ENCODE measurements at places on chromosomes 2 and 18.
A peak's percentile ranks its signal among the peaks of the same experiment; 100 is the strongest.

GRCh38 chr2:20507166-20507692 is 60.4 kb downstream of the RHOB start:
- DNase-seq = no peak

GRCh38 chr2:122081751-122082150 is 326.3 kb downstream of the TSN start:
- DNase-seq = no peak

DNA sequence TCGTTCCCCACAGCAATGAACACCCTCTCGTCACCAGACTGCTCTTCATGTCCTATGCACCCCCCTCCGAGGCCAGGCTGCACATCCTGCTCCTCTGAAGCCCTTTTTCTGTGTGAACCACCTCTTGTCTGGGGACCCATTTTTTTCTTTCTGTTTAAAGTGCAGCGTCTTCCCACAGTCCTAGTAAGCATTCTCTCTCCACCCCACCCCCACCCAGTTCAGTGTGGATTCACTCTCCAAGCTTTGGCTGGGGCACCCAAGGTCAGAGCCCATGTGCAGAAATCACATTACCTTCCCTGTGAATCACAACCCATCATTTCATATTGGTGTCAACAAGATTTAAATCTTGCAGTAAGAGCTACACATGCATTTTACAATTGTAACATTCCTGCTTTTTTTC is 26.4 kb upstream of the PKDCC start:
- DNase-seq = no peak

GRCh38 chr2:120732506-120733237 is 3.0 kb upstream of the GLI2 start:
- DNase-seq = no peak

GRCh38 chr2:197265924-197266323 is 44.7 kb downstream of the ANKRD44 start:
- no peak for DNase-seq

DNA sequence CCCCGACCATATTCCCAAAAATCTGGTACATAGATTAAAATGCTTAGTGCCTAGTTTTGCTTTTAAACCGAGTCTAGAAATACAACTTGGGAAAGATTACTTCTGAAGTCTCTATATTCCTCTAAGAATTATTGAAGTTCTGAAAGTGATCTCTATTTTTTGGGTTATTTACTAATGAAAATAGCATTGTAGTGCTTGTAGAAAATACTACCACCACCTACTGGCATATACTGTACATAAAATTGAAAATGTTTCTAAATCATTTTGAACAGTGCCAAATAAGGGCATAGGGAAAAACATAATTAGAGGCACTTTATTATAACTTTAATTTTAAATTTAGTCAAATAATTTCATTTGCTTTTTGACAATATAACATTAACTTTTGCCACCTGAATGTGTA is 1399.6 kb upstream of the ZEB2 start:
- DNase-seq = no peak

- no peak for DNase-seq
Observed at GRCh38 chr2:151544449-151544848, 134.7 kb downstream of the RIF1 start.

GRCh38 chr2:65842104-65842503 is 409.7 kb upstream of the SPRED2 start:
- no peak for DNase-seq

DNA sequence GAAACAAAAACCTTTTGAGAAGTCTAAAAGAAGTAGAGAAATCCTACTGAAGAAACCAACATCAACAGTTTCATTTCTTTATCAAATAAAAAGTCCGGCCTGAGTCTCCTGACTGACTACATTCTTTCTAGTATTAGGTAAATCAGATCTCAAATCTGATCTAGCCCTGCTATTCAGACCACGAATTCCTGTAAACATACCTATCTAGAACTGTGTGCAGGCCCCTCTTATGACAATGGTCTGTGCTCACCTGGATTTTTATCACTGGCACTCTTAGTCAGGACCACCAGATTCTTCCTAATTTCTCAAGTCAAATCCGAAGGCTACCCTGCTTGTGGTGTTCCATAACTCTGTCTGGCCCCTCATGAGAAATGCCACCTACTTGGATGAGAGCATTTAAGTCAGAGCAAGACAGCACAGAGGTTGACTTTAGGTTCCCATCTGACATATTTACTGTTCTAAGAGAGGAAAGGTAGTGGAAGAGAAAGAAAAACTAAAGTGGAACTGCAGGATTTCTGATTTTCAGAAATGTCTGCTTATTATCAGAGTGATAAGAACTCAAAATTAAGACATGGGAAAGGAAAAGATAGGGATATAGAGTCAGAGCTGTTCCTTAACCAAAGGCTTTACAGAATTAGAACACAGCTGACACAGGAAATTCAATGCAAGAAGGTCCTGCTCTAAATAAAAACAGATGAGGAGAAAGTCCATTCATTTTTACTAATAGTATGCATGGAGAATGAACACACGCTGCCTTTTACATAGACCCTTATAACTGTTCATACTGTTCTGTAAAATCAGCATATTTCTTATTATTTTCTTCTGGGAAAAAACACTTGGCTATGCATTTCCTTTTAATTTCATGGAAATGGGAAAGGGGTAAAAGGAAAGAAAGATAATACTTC is 56.5 kb downstream of the SLC8A1 start:
- no peak for DNase-seq

DNA sequence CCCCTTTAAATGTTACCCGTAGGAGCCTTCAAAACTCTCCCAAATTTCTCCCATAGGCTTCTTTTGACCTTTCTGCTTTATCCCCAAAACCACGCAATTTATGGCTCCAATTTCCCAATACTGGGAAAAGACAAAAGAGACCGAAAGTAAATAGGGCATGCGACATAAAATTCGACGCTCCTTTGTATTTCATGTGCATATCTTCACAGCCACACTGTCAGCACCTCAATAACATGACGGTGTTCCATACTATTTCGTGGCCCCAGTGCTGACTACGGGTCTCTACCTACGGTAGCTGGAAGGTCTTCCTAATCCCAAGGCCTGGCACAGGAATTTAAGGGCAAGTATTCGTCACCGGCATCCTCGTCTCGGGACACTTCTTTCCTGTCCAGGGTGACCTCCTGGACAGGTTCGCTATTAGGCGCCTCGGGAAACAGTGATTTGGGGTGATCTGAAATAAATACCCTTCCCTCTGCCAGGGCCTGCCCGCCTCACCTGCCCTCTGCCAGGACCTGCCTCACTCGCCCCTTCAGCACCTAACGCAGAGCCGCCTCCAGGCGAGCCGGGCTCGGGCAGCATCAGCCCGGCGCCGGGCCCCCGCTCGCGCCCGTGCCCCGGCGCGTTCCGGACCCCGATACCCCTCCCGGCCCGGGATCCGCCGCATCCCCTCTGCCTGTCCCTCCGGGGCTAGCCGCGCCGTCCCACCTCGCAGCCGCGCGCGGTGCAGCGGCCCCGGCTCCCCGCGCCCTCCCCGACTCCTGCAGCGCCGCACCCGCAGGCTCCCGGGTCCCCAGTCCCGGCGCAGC is 680 bp downstream of the DTNB start:
- peak; percentile 81 for DNase-seq

DNA sequence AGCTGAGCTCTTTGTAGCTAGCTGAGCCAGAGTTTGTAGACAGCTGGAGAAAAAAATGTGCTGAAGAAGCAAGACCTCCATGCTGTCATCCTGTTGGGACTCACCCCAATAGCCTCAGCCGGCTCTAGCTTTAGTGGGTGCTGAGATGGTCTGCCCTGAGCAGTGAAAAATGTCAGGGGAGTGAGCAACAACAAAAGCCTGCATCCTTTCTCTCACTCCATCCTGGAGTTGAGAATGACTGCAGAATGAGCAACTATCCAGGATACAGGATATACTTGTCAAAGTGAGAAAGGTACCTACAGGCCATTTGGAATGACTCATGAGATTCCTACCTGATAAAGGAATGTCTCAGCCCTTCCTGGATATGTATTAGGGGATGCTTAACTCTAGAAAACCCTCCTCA is 146.1 kb upstream of the DLX2 start:
- DNase-seq = no peak

GRCh38 chr2:36456227-36457175 is 100.9 kb downstream of the CRIM1 start:
- DNase-seq = no peak

DNA sequence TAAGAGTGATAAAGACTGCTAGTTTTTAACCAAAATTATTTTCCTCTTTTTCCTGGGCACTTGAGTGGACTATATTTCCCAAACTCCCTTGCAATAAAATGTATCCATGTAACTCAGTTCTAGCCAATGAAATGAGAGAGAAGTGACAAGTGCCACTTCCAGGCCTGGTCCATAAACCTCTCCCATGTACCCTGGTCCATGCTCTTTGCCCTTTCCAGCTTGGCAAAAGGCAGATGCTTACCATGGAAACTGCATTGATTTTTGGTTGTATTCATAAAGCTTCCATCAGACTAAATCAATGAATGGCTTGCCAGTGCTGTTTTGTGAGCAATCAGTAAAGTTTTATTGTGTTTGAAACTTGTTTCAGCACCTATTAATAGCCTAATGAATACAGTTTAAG is 229.3 kb downstream of the TNS1 start:
- DNase-seq = no peak

DNA sequence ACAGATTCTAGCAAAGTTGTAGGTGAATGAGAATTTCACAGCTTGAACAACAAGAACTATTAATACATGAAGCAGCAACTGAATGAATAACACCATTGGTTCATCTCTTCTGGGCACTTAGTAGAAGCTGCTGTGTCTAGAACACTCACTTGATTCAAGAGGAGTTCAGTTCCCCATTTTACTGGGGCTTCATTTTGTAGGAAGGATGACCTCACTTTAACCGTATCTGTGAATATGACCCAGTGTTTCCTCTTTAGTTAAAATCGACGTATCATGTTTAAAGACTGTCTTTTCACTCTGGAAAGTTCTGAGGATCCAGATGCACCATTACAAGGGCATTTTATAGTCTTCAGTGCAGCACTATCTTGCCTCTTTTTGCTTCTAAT is 47.8 kb downstream of the LRRTM1 start:
- no peak for DNase-seq

GRCh38 chr2:184734338-184734737 is 136.0 kb downstream of the ZNF804A start:
- DNase-seq = no peak

DNA sequence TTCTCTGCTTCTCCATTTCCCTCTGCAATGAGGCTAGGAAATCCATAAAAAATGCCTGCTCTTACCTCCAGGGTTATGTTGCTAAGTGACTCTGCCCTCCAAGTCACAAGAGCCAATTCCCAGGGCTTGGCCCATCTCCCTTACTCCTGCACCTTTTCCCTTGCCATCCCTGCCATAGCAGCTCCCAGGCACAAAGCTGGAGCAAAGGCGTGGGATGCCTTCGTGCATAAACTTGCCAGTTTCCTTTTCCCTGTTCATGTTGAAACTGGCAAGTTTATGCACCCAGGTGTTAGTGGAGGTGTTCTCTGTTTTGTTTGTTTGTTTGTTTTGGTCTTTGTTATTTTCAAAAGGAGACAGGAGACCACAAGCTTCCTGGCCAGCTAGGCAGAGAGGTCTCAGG is 195.1 kb downstream of the ACKR3 start:
- no peak for DNase-seq

DNA sequence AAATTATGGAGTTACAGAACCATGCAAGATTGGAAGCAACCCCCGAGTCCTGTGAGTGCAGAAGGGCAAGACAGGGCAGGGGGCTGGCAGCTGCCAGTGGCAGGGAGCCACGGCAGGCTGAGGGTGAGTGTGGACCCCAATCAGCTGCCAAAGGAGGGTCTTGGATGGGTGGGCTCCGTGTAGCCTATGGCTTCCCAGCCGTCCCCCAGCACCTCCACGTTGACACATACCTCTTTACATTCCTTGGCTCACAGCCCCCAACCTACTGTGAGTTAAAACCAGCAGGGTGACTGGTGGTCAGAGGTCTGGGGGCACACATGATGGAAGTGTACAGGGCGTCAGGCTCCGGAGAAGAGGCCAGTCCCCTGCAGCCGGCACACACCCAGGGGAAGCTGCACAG is 60.9 kb upstream of the SALL3 start:
- DNase-seq = no peak

- peak; percentile 60 for DNase-seq
Observed at GRCh38 chr2:106160786-106161261, 33.3 kb downstream of the UXS1 start.

DNA sequence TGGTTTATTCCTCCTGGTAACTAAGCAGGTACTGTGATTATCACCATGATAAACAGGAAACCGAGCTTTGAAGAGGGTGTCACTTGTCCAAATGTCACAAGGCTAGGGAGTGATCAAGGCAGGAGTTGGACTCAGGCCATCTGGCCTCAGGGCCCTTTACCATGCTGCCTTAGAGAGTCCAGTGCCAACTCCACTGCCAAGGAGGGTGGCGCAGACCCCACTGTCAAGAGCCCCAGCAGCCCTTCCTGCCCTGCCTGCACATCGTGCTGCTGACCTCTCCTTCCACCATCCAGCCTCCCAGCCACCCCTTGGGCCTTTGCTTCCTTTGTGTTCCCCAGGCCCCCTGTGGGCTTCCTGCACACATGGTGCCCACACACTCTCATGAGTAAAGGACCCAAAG is 48.3 kb downstream of the TNS1 start:
- DNase-seq = no peak

DNA sequence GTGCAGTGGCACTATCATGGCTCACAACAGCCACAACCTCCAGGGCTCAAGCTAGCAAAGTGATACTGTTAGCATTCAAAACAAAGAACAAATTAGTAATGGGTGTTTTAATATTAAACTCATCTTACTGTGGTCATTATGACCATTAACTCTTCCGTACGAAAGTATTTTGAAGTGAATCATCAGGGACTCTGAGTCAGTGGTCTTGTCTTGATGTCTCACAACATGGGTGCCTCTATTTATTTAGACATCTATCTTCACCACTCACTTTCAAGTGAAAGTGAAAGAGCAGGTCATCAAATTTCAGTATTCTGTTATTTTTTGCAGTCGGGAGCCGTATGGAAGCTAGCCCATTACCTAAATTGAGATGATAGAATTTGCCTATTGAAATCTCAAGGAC is 1118.2 kb downstream of the DPP10 start:
- no peak for DNase-seq

GRCh38 chr2:241035818-241036396 is 37.5 kb downstream of the SNED1 start:
- no peak for DNase-seq

DNA sequence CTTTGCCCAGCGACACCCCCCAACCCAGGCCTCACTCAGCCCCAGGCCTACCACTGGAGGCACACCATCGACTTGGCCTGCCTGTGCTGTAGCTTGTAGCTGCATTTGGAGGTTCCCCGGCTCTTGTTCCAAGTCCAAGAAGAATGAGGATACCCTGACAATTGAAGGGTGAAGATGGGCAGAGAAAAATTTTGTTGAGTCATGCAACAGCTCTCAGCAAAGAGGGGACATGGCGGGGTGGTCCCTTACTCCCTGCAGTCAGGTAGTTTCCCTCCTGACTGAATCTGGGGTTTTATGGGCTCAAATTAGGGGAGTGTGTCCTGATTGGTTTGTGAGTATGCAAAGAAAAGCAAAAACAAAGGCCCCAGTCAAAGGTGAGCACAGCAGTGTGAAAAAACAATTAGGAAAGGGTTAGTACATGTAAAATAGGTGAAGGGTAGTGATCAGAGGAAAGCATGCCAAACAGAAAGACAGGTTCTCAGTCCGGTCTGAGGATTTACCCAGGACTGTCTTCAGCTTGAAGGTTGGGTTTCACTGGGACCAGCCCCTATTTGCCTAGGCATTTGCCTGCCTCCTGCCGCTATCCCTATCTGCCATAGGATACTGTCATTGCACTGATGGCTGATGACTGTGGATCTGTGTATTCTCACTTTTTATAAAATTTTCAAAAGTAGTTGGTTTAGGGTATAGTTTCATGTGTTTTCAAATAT is 316.4 kb upstream of the RND3 start:
- no peak for DNase-seq

Measured in activated T-cell treated with anti-CD3 and anti-CD28 coated beads, Interleukin-2, amount 50 U/mL, for 24 hours (primary cell).